ENCODE measurements at places on chromosomes 2 and 18.

- DNase-seq, result no peak
These were observed 54.9 kb downstream of the NUP35 start for GRCh38 chr2:183179156-183179555.

- DNase-seq, result no peak
These were observed 1250.7 kb upstream of the FAM98A start for GRCh38 chr2:34849827-34850226.

GRCh38 chr2:198101688-198102087 is 297.3 kb downstream of the PLCL1 start:
- no peak for DNase-seq

GRCh38 chr18:59795882-59796281 is 98.7 kb upstream of the CCBE1 start:
- no peak for DNase-seq

DNA sequence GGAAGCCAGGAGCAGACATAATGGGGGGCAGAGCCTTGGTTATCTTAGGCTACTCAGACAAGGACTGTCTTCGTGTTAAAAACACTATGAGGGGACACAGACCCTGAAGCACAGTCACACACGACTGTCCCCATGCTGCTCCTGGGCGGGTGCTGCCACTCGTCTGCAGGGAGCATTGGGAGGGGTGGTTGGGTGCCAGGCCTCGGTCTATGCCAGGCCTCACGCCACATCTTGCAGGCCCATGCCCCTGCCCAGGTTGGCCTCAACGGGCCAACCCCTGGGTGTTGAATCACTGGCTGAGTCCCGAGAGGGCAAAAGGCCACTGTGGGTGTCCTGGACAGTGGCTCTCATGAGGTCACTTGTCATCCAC is 97.9 kb downstream of the USP40 start:
- DNase-seq, result no peak

- DNase-seq, result no peak
These were observed 23.5 kb downstream of the MAL start for GRCh38 chr2:95048825-95049682.

DNA sequence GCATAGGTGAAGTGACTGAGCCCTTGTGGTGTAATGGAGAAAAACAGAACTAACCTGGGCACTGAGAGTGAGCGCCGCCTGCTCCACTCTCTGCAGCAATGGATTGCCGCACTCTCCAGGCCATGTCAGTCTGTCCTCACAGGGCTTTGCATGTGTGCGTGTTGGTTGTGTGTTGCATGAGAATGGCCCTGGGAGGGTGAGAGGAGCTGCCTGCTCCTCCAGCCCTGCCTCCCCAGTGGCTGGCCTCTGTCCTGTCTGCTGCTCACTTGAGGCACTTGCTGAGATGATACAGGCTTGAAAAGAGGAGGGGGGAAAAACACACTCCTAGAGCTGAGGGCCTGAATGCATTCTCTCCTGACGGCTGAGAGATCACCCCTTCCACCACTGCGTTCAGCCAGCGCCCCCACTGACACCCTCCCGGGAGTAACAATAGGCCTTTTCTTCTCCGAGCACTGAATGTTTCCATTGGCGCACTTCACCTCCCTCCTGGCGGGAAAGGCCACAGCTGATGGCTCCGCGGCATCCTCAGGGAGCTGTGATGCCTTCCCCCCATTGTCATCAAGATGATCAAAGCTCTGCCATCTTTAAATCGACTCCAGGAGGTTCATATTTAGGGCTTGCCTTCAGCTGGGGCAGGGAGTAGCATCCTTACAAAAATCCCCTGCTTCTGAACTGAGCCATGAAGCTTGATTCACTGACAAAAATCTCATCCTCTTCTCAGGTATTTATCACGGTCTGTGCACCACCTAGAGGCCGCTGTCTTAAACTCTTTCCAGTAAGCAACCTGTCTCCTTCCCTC is 49.9 kb upstream of the DAPL1 start:
- no peak for DNase-seq

GRCh38 chr18:5532066-5532465 is 11.7 kb downstream of the EPB41L3 start:
- DNase-seq, result no peak

All from hematopoietic multipotent progenitor cell treated with erythropoietin and hydrocortisone succinate and interleukin-3 and kit ligand, for 15 days (in vitro differentiated cells).